ENCODE measurements at places on chromosomes 4 and X.

DNA sequence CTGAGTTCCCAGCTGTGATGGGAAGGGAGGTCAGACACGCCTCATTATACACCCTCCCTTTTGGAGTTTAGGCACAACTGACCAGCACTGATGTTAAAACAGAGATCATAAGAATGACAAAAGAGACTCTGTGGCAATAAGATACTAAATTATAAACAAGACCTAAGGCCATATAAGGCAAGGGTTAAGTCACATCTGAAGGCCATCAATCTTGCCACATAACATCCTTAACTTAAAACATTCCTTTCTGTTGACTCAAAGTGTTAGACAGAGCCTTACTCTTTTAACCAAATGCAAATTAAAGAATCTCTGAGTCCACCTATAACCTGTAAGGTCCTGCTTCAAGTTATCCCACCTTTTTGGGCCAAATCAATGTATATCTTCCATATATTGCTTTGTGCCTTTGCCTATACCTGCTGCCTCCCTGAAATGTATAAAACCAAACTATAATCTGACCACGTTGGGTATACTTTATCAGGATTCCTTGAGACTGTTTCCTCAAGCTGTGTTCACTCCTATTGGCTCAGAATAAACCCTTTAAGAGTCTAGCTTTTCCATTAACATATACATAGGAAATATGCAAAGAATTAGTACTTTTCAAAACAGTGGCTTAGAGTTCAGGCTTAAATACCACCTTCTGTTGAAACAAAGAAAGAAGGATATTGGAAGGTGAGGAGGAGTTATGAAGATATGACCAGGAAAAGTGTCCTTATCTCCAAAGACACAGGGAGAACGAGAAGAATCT lies 214.4 kb upstream of the PPP1R2C start:
- DNase-seq: no peak

DNA sequence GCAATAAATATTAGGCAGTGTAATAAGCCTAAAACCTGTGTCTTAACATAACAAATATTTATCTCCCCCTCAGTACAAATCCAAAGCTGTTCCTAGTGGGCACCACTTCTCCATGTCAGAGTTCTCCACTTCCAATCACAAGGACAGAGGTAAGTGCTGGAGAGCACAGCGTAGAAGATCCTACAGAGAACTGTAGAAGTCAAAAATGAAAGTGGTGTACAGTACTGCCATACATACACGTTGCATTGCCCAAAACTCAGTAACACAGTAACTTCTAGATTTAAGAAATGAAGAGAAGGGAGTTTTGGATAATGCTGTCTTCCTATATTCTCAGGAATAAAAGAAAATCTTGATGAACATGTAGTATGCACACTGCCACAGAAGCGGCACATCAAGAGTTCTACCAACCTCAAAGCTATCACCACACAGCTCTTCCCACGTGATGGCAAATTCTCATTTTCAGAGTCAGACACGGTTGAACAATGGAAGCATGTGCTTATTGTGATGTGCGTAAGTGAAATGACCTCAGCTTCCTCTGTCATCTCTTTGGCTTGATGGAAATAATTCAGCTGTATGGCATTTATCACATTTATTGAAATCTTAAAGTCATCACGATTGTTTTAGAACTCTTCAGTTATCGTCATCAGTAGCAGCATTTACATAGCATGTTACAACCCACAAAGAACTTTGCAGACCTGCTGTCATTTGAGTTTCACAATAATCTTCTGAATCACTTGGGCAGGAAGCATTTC lies 27.1 kb upstream of the SPANXN4 start:
- no peak for DNase-seq

GRCh38 chr4:30172416-30172815 lies 547.8 kb upstream of the PCDH7 start:
- no peak for DNase-seq

GRCh38 chrX:10577853-10578252 lies 42.5 kb downstream of the MID1 start:
- no peak for DNase-seq

DNA sequence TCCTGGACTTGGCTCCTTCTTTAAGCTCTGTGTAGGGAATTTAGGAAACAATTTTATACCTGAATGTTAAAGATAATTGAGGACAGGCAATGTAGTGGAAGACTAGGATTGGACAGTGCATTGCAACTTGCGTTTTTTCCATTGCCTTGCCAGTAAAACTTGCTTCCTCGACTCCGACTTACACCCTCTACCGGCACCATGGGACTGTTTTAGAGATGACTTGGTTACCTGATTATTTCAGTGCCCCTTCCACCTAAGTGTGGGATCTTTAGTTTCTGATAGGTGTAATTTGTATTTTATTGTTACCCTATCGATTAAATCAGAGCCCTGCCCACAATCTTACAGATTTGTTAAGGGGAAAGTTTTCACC lies 1.2 kb downstream of the PRPS1 start:
- DNase-seq: no peak

GRCh38 chr4:168710353-168710946 lies 213.6 kb downstream of the PALLD start:
- DNase-seq: no peak

GRCh38 chrX:54446084-54446483 lies 5.9 kb downstream of the TSR2 start:
- no peak for DNase-seq

DNA sequence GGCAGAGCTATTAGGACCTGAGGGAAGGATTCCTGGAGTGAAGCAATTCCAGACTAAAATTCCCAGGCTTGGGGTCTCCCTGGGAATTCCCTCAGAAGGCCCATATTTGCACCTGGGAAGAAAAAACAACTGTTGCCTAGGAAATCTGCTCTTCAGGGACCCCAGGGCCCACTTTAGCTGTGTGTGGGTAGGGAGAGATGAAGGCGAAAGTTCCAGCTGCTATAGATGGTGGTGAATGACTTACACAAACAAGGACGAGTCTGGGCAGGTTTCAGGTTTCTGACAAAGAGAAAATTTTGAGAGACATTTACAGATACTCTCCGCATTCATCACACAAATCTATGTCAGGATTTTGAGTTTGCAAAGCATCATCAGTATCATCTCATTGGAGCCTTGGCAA lies 126.1 kb downstream of the GPC3 start:
- no peak for DNase-seq

DNA sequence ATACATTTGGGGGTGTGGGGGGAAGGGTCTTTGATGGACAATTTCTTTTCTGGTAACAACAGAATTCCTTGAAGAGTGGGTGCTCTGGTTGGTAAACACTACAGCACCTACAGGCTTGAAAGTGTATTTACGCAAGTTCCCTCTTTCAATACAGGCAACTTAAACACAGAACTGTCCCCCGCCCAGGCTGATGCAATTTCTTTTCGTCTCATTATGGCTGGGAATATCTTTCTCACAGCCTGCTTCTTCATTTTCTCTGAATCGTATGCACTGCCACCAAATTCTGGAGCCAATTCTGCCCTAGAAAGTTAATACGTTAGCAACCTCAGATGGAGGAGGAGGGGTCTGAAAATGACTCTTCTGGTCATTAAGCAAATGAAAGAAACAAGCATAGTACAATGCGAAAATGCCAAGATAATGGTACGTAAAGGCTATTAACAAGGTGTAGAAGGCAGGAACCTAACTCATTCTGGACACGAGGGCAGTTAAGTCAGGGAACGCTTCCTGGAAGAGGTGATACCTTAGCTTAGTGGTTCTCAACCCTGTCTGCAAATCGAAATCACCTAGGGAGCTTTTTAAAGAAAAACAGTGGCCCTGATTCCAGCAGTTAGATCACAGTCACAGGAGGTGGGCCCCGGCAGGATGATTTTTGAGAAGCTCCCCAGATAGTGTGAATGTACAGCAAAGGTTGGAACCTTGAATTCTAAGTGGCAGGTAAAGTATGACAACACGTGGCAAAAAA lies 1.0 kb downstream of the AGA start:
- no peak for DNase-seq

DNA sequence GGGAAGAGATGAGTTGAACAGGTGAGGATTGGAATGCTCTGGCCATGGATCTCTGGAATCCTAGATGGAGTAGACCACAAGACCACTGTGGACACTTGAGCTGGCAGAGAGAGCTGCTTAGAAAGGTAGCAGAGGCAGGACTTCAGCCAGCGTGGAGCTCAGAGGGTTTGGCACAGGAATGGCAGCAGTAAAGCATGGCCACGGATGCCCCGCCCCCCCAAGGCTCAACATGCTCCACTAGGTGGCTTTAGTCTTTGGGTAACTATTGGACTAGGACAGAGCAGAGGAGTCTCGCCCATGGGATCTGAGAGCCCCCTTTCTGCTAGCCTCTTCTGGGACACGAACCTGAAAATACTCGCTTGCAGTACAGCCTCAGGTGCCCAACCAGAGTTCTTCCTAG lies 150.1 kb upstream of the NEIL3 start:
- DNase-seq: no peak

DNA sequence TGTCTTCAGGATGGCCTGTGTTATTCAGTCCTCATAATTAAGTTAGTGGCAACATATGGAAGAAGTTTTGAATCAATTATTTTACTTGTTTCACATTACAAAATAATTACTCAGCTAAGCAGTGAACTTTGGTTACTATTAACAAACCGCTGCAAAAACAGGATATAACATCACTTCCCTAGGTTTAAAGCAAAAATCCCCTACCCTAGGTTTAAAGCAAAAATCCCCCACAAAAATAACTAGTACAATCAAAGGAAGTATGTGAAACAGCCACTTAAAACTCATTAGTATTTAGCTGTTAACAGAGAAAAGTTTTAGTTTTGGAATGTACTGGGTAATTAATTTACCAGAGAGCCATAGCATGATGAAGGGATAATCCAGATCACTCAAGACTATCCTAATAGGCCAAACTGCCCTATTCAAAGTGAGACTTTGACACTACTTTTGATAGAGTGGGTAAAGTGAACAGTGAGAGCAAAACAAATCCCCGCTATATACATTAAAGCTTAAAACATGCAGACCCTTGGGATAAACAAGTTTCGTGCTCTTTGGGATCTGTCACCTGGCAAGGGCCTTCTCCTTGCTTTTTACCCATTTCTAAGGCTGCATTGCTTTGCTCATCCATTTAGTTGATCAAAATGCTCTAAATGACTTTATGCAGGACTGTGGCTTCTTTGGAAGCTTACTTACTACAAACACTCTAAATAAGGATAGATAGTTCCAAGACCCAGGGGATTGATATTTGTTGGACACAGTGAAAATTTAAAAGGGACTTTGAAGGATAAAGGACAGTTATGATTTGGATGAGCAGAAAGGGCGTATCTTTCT lies 36.4 kb upstream of the GPR174 start:
- no peak for DNase-seq

DNA sequence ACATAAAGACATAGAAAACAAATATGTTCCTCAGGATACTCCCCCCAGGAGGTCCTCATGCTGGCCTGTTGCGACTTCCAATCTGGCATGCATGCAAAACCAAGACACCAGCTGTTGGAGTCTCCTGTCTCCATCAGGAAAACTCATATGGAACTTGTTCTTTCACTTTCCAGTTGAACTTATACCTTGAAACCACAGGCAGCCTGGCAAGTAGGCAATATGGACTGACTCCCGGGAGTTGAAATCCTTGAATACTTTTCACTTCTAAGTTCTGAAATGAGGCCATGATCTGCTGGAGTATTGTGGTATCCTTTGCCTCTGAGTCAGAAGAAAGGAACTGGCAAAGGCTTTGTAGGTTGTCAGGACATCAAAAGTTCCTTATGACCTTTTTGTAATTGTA lies 444.2 kb downstream of the IDS start:
- DNase-seq: no peak

- no peak for DNase-seq
These were observed 25.5 kb upstream of the MORC4 start for GRCh38 chrX:107025545-107025944.

DNA sequence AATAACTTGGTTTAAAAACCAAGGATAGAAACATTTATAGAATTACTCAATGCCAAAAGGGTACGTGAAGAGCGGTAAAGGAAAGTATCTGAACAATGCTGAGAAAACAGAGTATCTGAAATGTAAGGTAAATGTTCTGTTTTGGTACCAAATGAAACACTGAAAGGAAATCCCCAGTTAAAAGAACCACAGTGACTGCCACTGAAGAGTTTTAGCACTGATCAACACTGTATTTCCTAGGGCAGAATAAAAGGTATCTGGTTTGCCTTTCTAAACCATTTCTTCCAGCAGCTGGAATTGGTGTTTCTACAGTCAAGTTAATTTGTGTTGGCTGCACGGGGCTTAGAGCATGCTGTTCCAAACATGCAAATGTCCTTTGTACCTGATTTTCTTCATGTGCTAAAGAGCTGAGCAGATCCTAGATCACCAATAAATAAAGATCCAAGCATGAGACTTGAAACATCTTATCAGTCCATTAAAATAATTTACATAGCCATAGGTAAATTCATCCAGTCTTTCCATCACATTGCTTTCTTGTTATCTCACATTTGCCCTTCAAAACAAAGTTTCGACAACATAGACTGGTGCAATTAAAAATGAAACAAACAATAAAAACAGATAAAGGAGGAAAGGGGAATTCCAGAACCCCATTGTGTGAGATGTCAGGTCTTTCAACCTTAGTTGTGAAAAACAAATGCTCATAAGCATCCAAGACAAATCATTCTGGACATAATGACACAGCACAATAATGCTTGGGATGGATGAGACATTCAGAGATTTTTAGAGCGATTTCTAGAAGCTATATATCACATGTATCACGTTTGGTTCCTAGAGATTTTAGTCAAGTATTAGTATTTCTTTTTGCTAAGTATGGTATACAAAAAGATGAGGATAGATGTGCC lies 38.6 kb downstream of the MFAP3L start:
- DNase-seq: no peak

Measured in stimulated activated CD4-positive, alpha-beta T cell treated with anti-CD3 and anti-CD28 coated beads, Interleukin-2, amount 100 ng/mL, for 4 hours (primary cell).